SK-N-SH (cell line): ENCODE measurements at places on chromosomes 4 and X.

GRCh38 chr4:75653845-75654503, 19.2 kb downstream of the G3BP2 start:
- DNase-seq: peak; percentile 39

- no peak for DNase-seq
These were observed 51.4 kb upstream of the MND1 start for GRCh38 chr4:153292897-153293741.

GRCh38 chrX:133859860-133860259, 125.5 kb downstream of the GPC3 start:
- DNase-seq: no peak

DNA sequence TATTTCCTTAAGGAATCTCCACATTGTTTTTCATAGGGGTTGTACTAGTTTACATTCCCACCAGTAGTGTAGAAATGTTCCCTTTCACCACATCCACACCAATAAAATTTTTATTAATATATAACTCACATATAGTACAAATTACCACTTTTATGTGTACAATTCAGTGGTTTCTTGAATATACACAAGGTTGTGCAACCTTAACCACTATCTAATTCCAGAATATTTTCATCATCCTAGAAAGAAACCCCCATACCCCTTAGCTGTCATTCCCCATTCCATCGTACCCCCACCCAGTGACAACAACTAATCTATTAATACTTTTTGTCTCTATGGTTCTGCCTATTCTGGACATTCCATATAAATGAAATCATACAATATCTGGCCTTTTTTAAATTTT, 108.3 kb upstream of the USP9X start:
- no peak for DNase-seq

- DNase-seq: no peak
These were observed 94.7 kb upstream of the NAP1L5 start for GRCh38 chr4:88792268-88792781.

DNA sequence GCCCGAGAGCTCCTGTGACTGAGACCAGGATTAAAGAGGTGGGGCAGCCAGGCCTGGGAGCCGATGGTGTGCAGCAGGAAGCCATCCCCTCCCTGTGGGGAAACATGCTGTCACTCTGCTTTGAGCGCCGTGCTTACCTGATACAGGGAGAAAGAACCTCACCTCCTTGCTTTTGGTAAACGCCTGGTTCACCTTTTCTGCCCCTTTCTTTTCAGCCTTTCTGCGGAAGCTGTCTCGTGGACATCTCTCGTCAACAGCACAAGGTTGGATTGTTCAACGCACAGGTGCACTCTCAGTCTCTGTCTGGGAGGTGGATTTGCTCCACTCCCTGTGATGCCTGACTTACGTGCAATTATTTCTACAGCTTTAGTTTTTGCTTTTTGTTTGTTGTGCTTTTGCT, 12.0 kb downstream of the ZFYVE28 start:
- DNase-seq: no peak

- DNase-seq: peak; percentile 15
These were observed 504 bp upstream of the PDLIM3 start for GRCh38 chr4:185535612-185536410.

- no peak for DNase-seq
These were observed 6.6 kb upstream of the HNRNPD start for GRCh38 chr4:82380344-82380743.

- peak; percentile 37 for DNase-seq
These were observed 292.9 kb downstream of the TLL1 start for GRCh38 chr4:166165829-166166420.

DNA sequence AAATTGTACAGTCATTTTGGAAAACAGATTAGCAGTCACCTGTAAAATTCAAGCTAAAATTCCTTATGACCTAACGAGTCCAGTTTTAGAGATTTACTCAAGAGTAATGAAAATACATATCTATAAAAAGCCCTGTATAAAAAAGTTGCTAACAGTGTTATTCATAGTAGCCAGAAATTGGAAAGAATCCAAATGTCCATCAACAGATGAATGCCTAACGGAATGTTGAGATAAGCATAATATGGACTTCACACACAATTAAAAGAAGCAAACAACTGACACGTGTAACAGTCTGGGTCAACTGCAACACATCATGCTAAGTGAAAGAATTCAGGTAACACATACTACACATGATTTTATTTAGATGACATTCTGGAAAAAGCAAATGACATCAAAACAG, 584.8 kb upstream of the AGA start:
- DNase-seq: no peak

DNA sequence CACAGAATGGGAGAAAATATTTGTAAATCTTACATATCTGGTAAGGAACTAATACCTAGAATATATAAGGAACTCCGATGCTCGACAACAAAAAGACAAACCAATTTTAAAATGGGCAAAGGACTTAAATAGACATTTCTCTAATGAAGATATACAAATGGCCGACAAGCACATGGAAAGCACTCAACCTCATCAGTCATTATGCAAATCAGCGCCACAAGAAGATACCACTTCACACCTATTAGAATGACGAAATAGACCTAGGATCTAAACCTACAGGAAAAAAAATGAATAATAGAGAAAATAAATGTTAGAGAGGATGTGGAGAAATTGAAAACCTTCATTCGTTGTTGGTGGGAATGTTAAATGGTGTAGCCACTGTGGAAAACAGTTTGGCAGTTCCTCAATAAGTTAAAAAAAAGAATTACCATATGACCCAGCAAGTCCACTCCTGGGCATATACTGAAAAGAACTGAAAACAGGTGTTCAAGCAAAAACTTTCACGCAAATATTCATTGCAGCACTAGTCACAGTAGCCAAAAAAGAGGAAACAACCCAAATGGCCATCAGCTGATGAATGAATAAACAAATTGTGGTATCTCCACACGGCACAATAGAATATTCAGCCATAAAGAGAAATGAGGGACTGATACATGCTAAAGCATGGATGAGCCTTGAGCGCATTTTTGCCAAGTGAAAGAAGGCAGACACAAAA, 57.3 kb upstream of the WDR19 start:
- DNase-seq: no peak

- no peak for DNase-seq
These were observed 222.3 kb upstream of the LDB2 start for GRCh38 chr4:17120761-17121160.

GRCh38 chr4:39812500-39812899, 114.6 kb downstream of the UBE2K start:
- no peak for DNase-seq

DNA sequence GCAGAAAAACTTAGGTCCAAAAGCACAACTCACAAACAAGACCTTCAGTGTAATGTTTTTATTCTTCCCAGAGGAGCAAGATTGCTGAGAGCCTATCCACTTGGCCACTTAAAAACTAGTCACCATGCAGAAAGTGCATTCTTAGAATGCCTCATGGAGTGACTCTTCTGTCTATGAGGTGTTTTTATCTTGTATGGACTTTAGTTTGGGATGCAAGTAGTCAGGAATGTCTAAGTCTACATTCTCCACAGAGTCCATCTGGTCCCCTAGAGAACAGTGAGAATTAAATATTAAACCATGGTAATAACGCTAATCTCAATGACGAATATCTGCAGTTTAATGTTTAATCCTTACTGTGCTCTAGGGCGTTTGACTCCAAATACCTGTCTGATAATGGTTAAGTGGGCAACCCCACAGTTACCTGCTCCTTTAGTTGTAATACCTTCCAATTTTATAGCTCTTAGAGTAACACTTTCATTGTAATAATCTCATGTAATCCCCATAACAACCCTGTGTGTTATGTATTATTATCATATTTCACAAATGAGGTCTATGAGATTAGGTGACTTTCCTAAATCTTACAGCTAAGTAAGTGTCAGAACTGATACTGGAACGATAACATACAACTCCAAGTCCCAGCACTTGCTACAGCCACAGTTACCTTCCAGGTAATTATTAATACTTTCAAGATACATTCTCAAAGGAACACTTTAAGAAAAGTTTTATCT, 235.6 kb upstream of the JADE1 start:
- no peak for DNase-seq

- no peak for DNase-seq
These were observed 65.7 kb downstream of the RBM47 start for GRCh38 chr4:40564004-40564403.

DNA sequence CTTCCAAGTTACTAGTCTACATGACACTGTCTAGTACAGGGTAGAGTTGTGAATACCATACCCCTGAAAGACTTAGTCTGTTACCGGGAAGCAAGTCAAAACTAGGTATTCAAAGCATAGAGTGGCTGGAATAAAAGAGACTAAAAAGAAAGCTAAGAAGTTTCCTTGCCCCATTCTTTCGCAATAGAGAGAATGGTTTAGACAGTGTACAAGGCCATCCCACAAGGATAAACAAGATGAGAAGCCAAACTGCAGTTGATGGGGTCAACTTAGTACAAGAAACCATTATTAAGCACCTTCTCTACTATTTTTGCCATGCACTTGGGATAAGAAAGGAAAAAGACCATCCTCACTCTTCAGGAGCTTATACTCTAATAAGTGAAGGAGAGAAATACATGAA, 30.3 kb downstream of the AMMECR1 start:
- no peak for DNase-seq

DNA sequence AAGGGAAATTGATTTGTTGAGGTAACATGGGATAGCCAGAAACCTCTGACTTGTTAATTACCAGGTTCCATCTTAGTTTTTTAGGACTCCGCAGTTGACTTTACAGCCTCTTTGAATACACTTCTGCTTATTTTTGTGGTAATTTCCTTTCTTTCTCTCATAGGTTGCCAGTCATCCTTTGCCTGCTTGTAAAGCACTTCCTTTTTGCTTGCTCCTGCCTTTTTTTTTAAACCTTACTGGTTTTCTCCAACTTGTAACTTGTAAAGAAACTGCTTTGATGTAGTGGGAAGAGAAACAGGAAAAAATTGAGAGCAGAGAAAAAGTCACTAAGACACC, 2.6 kb downstream of the PGK1 start:
- DNase-seq: no peak

DNA sequence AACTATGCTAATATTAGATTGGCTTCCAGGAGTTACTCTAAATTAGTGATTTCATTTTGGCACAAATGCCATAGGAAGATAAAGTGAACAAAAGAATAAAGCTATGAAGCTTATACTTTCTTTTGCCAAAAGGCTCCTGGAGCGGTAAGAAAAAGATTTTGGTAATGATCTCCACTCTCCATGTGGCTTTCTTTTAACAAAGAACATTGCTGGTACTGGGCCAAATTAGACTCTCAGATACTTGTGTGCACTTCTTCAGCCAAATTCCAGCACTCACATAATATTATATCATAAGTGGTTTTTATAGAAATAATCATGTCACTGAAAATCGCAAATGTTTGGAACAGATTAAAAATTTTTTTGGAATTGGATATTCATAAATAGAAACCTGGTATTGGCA, 142.4 kb upstream of the FGF13 start:
- DNase-seq: no peak

DNA sequence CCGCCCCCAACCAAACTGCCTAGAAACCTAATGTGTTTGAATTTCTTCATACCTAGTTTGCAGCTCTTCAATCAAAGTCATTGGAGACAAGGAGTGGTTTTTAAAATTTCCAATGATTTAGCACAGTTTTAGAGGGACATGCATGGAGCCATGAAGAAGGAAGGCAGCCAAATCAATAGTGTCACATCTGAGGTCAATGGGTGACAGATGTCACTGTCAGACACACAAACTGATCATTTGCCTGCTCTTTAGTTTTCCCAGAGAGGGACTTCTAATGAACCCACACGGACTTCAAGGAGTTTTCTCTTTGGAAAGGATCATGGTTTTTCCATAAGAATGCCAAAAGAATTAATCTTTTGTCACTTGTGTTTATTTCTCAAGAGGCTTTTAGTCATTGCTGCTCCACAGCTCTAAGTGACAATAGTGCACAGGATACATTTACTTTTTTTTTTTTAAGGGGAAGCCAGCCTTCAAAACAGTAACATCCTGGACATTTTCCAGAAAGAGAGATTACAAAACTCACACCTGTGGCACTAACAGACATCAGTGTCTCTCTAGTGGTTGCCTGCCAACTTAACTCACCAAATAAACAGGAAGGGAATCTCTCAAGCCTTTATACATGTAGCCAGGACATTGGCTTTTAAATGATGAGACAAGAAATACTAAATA, 251.1 kb upstream of the DIAPH2 start:
- DNase-seq: no peak

DNA sequence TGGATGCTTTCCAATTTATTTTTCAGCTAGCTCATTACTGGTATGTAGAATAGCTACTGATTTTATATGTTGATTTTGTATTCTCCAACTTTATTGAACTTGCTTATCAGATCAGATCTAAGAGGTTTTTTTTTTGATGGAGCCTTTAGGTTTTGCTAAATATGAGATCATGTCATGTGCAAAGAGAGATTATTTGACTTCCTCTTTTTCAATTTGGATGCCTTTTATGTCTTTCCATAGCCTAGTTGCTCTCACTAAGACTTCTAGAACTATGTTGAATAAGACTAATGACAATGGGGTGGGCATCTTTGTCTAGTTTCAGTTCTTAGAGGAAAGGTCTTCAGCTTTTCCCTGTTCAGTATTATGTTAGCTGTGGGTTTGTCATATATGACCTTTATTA, 11.7 kb downstream of the MAGEE1 start:
- no peak for DNase-seq

DNA sequence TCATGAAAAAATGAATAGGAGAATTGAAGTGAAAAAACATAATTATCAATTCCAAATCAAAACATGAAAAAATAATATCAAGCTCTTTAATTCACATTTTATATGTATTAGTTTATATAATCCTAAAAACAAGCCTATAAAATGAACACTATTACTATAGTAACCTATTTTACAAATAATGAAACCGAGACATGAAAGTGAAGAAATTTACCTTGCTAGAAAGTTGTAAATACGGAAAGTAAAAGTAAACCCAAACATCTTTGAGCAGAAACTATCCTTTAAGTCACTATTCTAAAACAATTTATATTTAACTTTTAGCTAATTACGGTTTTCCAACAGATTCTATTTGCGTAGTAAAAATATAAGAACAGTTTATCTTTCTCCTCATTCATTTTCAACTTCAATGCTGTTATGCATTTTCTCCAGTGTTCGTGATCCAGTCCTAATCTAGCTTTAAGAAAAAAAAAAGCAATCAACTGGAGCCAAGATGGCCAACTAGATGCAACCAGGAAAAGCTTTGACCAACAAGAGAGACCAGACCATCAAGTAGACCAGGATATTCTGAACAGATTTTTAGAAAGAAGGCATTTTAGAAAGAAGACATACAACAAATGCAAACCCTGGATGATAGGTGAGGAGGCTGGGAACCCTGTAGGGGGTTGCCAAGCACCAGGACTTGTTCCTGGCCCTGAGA, 67.0 kb downstream of the DDX53 start:
- DNase-seq: no peak

DNA sequence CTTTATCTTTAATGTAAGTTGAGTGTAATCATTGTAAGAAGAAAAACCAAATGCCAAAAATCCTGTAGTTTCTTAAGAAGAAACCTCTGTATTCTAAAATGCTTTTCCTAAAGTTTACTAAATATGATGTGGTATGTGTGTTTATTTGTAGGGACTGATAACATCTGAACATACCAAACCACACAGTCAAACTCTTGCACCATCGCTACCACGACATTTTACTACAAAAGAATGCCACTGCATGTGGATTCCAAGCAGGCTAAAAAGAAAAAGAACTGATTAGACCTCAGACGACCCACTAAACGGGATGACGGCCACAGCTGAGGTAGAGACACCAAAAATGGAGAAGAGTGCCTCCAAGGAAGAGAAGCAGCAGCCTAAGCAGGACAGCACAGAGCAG, 46.1 kb downstream of the LAS1L start:
- DNase-seq: no peak

GRCh38 chr4:139889264-139889663, 223.6 kb downstream of the MGST2 start:
- no peak for DNase-seq

- no peak for DNase-seq
These were observed 95.8 kb downstream of the MBNL3 start for GRCh38 chrX:132393085-132393484.

GRCh38 chrX:24805201-24805600, 111.5 kb downstream of the POLA1 start:
- no peak for DNase-seq
